Activated gamma-delta T cell treated with anti-CD3 and anti-CD28 coated beads, Interleukin-2, amount 50 U/mL, for 16 hours (primary cell): ENCODE measurements at places on chromosomes 1 and 21.

DNA sequence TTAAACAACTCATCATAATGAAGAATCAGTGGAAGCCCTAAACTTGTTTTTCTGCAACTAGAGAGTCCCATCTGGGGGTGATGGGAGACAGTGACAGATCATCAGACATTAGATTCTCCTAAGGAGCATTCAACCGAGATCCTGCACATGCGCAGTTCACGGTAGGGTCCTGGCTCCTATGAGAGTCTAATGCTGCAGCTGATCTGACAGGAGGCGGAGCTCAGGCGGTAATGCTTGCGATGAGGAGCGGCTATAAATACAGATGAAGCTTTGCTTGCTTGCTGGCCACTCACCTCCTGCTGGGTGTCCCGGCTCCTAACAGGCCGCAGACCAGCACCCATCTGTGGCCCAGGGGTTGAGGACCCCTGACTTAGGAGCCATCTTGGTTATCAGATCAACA lies 247.2 kb downstream of the FMN2 start:
- DNase-seq, result no peak

- no peak for DNase-seq
Observed at GRCh38 chr1:80534606-80535360, 1266.0 kb upstream of the ADGRL2 start.

GRCh38 chr1:179779645-179780272 lies 36.7 kb downstream of the FAM163A start:
- no peak for DNase-seq

- no peak for DNase-seq
Observed at GRCh38 chr1:207672522-207673130, 27.7 kb downstream of the CR1L start.

GRCh38 chr1:244050014-244050834 lies 859 bp upstream of the ZBTB18 start:
- no peak for DNase-seq

GRCh38 chr1:7705048-7705907 lies 65.8 kb upstream of the VAMP3 start:
- no peak for DNase-seq

GRCh38 chr1:193794239-193794638 lies 607.8 kb upstream of the B3GALT2 start:
- DNase-seq, result no peak

GRCh38 chr1:81671038-81671437 lies 129.7 kb upstream of the ADGRL2 start:
- DNase-seq, result no peak

GRCh38 chr1:98176414-98176813 lies 255.6 kb upstream of the DPYD start:
- DNase-seq, result no peak

- DNase-seq, result no peak
Observed at GRCh38 chr1:230867101-230867902, 1.0 kb downstream of the C1orf198 start.

DNA sequence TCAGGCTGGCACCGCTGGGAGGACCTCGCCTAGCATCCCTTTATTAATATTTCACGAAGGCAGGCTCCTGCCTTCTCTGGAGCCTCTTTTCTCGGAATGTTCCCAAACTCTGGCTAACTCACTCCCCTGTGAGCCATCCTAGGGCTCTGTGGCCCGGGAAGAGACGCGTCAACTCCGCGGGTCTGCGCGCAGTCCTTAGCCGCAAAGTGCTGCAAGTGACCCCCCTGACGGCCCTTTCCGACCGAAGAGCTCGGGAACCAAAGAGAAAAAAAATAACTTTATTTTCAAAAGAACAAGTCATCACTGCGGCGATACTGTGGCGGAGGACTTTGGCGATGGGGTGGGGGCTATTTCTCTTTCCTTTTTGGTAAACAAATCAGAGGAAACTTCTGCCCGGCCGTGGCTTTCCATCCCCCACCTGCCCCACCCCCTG lies 14.6 kb downstream of the NR5A2 start:
- no peak for DNase-seq

DNA sequence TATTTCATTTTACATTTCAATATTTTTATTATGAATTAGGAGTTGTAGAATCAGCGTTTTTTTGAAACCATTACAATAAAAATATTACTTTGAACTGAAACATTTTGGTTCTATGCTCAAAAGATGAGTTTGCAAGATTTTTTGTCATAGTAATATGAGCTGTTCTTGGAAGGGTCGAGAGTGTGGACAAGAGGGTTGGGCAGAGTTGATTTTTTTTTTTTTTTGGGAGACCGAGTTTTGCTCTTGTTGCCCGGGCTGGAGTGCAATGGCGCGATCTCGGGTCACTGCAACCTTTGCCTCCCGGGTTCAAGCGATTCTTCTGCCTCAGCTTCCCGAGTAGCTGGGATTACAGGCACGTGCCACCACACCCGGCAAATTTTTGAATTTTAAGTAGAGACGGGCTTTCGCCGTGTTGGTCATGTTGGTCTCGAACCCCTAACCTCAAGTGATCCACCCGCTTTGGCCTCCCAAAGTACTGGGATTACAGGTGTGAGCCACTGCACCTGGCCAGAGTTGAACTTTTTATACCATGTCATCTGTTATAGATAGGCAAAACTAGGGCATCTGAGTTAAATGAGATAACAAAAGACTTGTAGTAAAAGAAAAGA lies 3.3 kb downstream of the CACYBP start:
- DNase-seq, result no peak

- peak; percentile 63 for DNase-seq
Observed at GRCh38 chr1:248862998-248863881, 4.4 kb upstream of the ZNF692 start.

GRCh38 chr21:42836767-42837301 lies 42.5 kb downstream of the WDR4 start:
- DNase-seq, result no peak

- DNase-seq, result no peak
Observed at GRCh38 chr1:53655931-53656746, 82.8 kb downstream of the GLIS1 start.

DNA sequence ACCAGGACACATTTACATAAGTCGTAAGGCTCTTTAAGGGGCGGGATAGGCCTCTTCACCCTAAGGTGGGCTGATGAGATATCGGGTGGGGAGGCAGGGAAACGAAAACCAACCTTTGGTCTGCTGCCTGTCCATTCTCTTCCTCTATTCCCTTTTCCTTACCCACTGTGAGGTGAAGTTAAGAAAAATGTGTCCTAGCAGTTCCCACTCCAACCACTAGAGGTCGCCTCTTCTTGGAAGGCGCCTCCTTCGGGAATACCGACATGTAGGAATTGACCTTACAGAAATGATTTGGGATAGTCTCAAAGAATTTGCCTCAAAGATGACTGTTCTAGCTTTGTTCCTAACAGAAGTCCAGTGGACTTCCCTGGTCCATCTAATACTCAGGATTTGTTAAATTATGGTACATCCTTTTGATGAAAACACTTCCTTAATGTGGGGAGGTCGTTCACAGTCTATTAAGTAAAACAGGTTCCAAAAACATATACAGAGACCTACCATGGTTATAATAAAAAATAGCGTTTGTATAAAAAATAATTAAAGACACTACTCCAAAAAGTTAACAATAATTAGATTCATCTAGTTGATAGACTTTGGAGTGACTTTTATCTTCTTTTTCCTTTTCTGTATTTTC lies 14.1 kb downstream of the AZIN2 start:
- no peak for DNase-seq

DNA sequence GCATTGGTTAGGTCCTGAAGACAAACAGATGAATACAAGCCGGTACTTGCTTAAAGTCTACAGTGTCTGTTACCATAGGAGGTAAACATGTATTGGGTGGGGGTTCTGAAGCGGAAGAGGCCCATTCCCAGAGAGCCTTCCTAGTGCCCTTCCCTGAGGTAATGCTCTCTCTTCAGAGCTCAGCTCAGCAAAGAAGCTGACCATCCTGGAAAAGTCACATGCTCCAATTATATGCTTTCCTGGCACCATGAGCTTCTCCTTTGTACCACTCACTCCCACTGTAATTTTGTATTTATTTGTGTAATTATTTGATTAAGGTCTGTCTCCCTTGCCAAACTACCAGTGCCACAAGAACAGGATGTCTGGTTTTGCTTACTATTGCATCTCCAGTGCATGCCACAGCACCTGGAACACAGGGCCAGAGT lies 42.0 kb downstream of the RAB3B start:
- DNase-seq, result no peak

DNA sequence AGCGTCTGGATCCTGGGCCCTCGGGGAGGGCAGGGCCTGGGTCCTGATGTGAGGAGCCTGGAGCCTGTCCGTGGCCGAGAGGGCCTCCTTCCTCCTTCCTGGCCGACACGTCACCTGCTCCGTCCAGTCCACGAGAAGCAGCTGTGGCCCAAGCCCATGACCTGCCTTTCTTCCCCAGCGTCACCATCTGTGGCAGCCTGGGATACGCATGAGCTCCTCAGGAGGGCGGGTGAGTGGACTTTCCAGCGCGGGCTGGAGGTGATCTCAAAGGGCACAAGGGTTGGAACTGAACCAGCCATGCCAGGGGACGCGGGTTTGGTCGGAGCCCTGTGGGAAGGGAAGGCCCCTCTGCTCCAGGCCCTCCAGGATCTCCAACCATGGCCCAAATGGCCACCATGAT lies 90.4 kb downstream of the DHRS3 start:
- no peak for DNase-seq

DNA sequence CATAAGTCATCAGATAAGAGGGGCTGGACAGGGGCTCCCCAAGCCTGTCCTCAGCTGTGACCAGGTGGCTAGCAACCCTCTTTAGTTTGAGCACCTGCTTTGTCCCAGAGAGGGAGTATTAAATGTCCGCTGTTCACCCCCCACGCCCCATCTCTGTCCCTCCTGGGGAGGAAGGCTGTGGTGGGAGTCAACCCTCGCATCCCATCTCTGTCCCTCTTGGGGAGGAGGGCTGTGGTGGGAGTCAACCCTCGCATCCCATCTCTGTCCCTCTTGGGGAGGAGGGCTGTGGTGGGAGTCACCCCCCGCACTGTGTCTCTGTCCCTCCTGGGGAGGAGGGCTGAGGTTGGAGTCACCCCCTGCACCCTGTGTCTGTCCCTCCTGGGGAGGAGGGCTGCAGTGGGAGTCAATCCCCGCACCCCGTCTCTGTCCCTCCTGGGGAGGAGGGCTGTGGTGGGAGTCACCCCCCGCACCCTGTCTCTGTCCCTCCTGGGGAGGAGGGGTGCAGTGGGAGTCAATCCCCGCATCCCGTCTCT lies 72.6 kb upstream of the ABCG1 start:
- DNase-seq, result no peak

DNA sequence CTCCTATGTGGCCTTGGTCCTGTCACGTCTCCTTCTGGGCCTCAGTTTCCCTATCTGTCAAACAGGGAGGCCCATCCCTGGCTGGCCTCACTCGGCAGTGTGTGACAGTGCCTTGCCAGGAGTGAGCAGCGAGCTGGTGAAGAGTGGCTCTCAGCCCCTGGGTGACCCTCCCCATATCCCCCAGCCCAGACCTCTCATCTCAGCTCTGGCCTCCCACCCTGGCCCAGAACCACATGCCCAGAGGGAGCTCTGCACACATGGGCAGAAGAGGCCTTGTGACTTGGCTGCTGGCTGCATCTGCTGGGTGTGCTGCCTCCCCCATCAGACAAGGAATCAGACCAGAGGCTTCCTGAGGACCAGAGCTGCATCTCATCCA lies 19.5 kb upstream of the PADI1 start:
- DNase-seq, result no peak

- DNase-seq, result no peak
Observed at GRCh38 chr1:9780554-9781110, 43.1 kb downstream of the CLSTN1 start.

DNA sequence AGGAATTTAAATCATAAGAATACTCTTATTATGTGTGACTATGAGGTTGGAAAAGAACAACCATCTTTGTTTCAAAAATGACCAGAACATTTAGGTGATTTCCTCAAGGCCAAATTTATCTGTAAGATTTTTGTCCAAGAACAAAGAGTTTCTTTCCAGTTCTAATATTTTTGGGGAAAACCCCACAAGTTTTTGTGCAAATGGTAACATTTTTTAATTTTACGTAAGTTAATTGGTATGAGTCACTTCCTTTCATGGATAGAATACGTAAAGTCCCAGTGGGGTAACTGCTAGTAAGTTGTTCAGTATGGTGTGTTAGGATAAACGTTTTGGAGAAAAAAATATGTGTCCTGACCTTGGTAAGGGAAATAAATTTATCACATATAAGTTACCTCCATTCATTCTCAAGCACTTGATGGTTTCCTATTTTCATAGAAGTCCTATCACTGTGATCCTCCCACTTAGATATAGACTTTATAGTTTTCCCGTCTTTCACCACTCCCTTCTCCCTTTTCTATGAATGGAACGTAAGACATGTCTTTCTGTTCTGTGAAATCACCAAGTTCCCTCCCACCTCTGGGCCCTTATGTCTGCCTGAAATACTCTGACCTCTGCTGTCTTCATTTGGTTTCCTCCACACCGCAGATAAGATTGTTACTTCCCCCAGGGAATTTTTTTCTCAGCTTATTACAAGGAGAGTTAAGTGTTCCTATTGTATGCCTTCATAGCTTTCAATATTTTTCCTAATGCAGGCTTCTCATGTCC lies 34.9 kb upstream of the TSNAX start:
- no peak for DNase-seq

GRCh38 chr1:77950873-77951272 lies 28.0 kb downstream of the FUBP1 start:
- DNase-seq, result no peak

- DNase-seq, result no peak
Observed at GRCh38 chr1:19792237-19793002, 7.3 kb downstream of the TMCO4 start.

DNA sequence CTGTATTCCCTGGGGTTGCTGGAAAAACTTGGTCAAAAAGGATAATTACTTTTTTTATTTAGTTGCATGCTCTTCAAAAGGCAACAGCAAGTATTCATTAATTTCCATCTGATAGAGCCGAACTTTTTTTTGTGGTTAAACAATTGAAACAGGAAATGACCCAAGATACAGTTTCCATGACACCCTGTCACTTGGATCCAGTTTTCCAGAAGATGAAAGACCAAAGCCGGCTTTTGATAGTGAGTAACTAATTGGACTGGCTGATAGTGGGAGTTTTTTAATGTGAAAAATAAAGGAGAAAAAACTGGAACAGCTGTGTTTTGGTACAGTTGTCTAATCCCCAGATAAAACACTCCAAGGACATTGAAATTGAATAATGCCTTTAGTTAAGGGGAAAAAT lies 33.0 kb downstream of the CACHD1 start:
- no peak for DNase-seq

DNA sequence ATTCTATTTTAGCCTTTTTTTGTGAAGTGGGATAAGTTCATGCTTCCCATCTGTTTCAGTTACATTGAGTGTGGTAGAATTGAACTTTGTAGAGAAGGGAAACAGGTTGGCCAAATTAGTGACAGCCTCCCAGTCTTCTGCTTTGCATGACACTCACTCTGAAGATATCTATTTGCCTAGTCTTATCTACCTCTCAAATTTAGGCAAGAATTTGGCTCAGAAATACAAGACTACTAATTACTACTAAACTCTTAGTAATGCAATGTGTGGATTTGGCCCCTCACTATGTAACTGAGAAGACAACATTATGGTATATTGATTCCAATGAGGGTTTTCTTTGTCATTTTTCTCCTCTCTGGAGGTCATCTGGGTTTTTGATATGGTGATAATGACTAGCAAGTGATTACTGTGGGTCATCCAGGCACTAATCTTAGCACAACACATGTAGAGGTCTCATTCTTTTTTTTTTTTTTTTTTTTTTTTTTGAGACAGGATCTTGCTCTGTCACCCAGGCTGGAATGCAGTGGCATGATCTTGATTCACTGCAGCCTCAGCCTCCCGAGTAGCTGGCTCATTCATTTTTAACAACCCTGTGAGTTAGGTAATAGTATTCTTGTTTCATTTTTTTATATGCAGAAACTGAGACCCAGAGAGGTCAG lies 6.3 kb downstream of the FAM20B start:
- DNase-seq, result no peak
